Myocyte (in vitro differentiated cells): ENCODE measurements at places on chromosomes 4 and X. TPM values are rescaled to one million over a fixed set of nuclear protein-coding genes. Genes with fewer than 3 reads are reported as not detected.

The PASD1 gene
- total RNA-seq: not detected in 2 replicates

The FREM3 gene
- total RNA-seq: not detected in 2 replicates

The MAGEA1 gene
- total RNA-seq: not detected in 2 replicates

The AFF2 gene
- total RNA-seq: 2.9 and 3.2 TPM in 2 replicates

The MTMR1 gene
- 42.3 and 64.4 TPM in 2 replicates for total RNA-seq

DNA sequence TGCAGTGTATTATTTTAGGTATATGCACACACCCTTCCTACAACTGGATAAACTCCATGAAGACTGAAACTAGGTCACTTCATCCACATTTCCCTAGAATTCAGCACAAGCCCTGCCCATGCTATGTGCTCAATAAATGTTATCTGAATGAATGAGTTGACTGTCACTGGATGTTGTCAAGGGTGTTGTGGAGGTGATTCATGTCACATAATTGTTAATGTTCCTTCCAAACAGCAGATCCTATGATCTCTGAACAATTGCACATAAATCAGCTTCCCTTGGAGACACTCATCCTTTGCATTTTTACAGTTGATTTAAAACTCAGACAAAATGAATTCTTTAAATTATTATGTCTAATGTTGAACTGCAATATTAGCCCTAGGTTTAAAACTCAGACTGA lies 154.7 kb downstream of the TSPAN5 start:
- DNase-seq: no peak

GRCh38 chrX:40058719-40059118 lies 39.0 kb downstream of the BCOR start:
- DNase-seq: no peak

DNA sequence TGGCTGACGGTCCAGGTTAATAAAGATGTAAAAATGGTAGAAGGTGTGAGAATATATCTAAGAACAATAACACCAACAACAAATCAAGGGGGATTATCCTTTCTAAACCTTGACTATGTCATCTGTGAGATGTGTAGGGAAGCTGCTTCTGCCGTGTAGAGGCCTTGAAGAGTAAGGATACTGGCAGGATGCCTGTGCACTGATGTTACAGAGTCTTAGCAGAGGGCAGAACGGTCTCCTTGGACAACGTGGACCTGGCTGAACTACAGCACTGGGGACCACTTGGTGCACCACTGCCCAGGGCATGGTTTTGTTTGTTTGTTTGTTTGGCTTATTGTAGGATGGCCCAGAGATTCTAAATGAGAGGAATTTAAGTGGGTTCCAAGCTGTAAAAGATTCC lies 33.5 kb downstream of the GPAT3 start:
- no peak for DNase-seq

GRCh38 chr4:158193171-158193749 lies 17.0 kb upstream of the TMEM144 start:
- DNase-seq: peak; percentile 69

- DNase-seq: no peak
These were observed 198.3 kb downstream of the CHIC2 start for GRCh38 chr4:53866055-53866454.

DNA sequence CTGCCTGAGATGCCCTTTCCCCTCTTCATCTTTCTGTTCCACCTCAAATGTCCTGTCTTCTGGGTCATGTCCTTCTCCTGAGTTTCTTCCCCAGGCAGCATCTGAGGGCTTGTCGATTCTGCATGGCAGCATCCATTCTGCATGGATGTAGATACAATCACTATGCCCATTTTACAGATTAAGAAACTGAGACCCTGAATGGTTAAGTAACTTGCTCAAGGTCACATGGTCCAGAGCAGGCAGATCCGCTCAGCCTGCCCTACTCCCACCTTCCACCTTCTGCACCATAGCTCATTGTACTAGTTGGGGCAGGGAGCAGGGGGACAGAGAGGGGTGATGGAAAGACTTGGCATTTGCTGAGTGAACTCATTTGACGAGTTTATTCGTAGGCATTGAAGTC lies 32.0 kb downstream of the ZNF185 start:
- DNase-seq: no peak
